ENCODE measurements at places on chromosomes 7 and 10.

DNA sequence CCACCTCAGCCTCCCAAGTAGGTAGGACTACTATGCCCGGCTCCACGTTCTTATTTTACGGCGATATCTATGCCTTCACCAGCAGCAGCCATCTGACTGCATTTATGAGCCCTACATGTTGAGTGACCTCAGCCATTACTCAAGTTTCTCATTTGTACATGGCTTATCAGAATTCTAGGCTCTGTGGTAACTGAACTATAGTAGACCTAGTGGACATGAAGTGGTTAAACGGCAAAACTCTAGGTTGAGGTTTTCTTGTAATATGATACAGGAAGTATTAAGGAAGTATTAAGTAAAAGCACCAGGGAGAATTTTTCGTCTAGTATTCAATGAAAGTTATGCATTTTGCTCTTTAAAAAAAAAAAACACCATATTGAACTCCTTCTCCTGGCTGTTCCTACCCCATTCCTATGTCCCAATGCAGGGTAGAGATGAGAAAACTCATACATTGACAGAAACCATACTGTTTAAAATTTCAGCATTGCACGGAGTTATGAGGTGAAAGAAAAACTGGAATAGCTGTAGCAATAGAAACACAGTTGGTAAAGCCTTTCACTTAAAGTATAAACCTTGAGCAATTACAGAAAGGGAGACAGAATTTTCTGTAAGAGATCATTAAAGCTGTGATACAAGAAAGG, 39.8 kb upstream of the EPC1 start:
- no peak for DNase-seq

DNA sequence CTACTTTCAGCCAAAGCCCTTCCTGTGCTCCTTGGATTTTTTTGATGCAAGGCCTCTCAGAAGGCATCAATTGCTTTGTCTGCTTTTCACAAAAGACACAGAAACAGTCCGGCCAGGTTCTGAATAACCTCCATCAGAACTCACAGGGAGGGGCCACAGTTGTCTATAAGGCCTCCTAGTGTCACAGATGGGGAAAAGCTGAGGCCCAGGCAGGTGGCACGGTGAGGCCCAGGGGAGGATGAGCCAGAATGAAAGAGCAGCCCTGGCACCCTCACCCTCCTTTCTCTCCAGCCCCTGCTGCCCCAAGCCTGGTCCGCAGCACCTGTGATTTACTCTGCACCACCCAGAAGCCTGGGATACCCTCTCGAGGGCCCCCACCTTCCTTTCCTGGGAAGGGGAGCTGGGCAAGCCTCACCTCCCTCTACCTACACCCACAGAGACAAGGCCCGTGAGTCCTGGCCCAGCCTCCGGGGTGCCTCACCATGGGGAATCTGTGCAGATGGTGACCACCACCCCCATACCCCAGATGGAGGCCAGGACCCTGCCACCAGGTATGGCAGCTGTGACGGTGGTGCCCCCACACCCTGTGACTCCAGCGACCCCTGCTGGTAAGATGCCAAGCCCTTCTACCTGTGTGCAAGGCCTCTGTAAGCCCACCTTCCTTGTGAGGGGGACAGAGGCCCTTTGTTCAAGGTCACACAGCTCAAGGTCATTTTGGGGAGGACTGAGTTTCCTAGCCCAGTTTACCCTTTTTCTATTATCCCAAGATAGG, 26.2 kb upstream of the ZNF467 start:
- peak; percentile 55 for DNase-seq

GRCh38 chr7:30642789-30643188, 39.5 kb downstream of the CRHR2 start:
- DNase-seq = no peak

DNA sequence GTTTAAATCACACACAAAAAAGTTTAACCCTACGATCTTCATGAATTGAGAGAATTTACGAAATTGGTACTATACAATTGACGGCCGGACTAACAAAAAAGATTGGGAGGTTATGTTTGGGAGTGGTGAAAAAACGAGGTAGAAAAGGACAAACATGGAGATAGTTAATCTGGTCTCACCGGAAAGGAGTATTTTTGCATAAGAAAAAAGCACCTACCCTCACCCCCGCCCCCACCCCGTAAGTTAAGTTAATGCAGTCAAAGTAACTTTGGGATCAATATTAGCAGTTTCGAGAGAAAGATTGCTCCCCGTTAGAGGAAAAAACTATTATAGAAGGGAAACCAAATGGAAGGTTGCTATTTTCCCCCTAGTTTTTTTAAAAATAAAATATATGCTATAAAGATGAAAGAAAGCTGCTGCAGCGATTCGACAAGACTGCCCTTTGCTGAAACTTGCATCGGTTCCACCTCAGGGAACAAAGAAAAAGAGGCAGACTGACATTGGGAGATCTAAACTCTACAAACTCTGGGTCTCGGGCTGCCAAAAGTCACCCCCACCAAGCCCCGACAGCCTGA, 3.5 kb downstream of the SP8 start:
- DNase-seq = no peak

DNA sequence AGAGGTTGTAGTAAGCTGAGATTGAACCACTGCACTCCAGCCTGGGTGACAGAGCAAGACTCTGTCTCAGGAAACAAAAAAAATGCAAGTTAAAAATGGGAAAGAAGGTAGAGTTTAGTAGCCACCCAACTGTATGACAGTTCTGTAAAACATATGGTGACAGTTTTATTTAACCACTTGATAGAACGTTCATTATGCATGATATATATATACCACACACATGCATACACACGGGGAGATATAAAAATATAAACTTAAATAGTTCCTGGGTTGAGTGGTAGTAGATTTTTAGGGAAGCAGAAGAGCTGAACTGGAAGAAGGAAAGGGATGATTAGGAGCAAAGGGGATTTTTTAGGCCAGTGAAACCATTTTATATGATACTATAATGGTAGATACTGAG, 120.0 kb downstream of the KMT2C start:
- DNase-seq = no peak

- no peak for DNase-seq
Observed at GRCh38 chr7:94529516-94529915, 19.9 kb downstream of the CASD1 start.

DNA sequence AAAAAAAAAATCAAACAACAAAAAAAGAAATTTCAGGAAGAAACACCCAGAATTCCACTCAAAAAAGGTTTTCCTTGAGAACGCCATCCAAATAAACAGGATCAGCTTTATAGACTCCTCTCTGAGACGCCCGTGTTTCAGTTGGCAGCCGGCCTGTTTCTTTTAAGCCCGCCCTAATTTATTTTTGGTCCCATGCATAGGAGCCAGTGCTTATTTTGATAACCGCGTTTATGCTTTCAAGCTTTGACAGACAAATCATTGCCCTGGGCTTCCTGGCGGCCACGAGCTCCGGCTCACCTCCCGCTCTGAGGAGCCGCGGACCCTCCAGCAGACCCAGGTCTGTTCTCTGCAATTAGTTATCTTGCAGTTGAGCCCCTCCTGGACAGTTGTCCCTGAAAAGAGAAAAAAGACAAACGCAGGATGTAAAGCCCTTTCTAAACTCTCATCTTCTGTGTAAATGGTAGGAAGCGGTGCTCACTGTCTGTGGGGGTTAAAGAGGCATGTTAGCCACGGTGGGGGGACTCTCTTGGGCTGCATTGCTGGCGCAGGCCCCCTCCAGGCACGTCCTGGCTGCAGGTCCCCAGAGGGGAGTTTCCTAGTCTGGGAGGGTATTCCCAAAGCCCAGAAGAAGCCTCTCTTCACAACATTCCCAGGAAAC, 22.2 kb upstream of the UNCX start:
- DNase-seq = no peak

DNA sequence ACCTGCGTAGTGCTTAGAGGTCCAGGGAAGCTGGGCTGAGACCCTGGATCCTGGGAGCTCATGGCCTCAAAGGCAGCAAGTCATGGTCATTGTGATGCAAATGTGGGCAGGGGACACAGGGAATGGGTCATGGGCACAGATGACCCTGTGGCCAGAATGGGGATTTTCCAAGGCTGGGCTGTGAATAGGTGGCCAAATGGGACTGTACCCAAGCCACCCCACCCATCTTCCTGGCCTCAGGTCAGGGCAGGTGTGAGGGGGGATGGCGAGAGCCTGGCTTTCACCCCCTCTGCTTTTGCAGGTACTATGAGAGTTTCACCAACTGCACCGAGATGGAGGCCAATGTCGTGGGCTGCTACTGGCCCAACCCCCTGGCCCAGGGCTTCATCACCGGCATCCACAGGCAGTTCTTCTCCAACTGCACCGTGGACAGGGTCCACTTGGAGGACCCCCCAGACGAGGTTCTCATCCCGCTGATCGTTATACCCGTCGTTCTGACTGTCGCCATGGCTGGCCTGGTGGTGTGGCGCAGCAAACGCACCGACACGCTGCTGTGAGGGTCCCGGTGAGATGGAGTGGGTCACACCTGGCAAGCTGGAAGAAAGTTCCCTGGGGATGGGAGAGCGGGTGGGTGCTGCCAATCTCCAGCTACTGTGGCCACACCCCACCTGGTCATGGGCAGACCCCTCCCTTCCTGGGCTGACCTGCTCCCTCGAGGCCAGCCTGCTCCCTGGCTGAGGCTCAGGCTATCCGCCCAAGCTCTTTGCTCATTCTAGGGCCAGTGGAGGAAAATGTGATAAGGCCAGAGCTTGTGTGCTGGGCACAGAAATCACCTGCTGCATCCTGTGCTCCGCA, 25.5 kb downstream of the RAMP3 start:
- no peak for DNase-seq
